ENCODE measurements at places on chromosomes 12 and 14. TPM values are rescaled to one million over a fixed set of nuclear protein-coding genes. Genes with fewer than 3 reads are reported as not detected.

DNA sequence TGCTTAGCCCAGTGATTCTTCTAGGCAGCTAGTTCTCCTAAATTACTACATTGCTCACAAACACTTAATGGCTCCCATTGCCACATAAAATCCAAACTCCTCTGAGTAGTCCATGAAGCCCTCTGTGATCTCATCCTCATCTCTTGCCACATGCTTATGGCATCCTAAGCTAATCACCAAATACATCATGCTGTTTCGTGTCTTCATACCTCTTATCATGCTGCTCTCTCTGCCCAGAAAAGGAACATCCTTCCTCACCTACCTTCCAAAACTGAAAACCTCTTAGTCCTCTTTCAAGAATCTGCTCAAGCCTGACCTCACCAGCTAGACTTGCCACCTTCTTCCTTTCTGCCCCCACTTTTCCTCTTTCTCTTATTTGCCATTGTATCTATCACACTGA is 108.5 kb downstream of the DUSP6 start:
- no peak for DNase-seq

- DNase-seq = no peak
Observed at GRCh38 chr12:97552410-97553121, 90.0 kb downstream of the RMST start.

DNA sequence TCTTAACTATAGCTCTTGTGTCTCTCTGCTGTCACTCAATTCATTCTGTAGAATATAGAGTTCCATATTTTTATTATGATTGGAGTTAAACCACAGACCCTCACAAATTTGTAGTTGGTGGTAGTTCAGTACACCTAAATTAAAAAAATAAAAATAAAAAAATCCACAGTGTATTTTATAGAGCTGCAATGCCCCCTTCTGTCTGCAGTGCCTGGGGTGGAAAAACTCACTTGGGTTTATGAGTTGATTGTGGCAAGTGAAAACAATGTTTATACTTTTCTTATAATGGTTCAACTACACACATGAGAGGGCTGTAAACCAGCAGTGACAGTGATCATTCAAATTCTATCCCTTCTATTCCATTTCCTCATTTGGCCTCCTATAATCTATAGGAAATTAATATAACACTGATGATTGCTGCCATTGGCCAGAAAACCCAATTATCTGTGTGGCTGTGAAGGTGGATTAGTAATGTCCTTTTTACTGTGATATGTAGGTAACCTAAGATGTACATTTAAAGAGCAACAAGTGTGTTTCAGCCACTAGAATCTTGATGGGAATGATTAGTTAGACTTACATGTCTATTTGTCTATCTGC is 166.9 kb upstream of the LRIG3 start:
- no peak for DNase-seq

DNA sequence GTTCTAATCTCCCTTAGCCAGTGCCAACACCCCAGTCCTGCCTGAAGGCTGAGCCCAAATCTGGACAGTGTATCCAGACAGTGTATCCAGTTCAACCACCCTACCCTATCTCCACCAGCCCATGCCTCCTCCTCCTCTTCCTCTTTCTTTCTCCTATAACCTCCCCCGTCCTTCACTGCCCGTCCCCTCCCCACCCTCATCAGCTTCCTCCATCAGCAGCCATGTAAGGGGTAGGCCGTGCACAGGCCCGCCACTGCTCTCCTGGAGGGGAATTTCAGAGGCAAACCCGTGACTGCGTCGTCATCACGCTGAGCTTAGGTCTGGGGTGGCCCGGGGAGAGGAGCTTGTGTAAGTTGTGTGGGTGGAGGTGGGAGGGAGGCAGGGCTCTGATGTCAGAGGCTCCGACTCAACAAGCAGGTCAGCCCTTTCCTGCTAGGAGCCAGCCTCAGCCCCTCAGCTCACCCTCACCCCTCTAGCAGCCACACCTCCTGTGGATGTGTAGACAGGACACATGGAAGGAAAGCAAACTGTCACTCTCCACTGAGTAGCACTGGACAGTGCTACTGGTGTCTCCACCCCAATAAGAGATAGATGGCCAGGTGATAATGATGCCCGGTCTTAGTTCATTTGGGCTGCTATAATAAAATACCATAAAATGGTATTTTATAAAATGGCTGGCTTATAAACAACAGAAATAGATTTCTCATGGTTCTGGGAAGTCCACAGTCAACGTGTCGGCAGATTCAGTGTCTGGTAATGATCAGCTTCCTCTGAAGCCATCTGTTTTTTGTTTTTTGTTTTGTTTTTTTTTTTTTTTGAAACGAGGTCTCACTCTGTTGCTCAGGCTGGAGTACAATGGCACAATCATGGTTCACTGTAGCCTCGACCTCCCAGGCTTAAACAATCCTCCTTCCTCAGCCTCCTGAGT is 50.5 kb downstream of the IRF2BPL start:
- no peak for DNase-seq

Gene KRT6C
- not detected for total RNA-seq

DNA sequence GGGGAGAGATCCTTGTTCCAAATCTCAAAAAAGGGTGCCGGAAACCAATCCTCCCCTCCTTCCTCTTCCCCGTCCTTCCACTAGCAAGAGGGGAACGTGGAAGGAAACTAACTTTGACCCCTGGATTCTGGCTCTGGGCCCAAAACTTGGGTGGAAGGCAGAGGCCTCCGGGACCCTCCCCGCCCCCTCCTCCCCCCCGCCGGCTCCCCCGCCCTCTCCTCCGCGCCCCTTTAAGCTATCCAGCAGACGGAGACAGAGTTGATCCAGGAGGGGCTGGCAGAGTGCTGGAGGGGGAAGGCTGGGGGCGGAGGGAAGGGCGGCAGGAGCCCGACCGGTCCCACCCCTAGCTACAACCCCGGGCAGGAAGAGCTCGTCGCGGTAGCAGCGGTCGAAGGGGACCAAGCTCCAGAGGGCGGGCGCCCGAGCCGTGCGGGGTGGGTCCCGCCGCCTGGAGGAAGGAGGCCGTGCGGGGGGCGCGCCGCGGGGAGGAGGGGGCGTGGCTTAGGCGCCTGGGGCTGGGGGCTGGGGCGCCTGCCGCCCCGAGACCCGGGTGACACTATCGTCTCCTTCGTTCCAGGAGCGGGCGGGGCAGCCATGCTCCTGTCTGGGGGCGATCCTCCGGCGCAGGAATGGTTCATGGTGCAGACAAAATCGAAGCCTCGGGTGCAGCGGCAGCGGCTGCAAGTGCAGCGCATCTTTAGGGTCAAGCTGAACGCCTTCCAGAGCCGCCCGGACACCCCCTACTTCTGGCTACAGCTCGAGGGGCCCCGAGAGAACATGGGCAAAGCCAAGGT is at the start of gene NYNRIN:
NYNRIN (plus strand) TSS at position 351 of the 794 bp plus-strand sequence; CDS start at position 595, 244 bp downstream.
- DNase-seq = no peak

Gene EGLN3
- 1.5 TPM for total RNA-seq

Gene MYH6
- not detected for total RNA-seq

- DNase-seq = no peak
Observed at GRCh38 chr14:96178461-96179321, 25.9 kb upstream of the BDKRB2 start.

All from A172 (cell line).